ENCODE measurements at places on chromosomes 12 and 14.

GRCh38 chr12:25241167-25242020 is 9.3 kb downstream of the KRAS start:
- DNase-seq, result no peak

- DNase-seq, result no peak
Measured at GRCh38 chr12:7229741-7230140, 40.3 kb downstream of the PEX5 start.

DNA sequence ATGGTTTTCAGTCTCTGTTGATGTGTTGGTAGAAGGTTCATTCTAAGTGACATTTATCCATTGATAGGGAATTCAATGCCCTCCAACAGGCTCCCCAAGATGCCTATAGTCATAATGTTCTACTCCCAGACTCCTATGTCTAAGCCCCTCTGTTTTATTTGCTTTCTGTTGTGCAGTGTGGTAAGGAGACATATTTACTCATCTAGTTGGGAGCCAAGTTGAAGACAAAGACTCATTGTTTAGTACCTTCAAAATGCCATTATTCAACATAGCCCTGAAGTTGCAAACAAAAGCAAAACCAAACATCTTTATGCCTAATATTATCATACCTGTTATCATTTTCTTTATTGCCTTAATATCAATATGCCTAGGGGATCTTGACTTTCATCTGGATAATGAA is 302.1 kb downstream of the RMST start:
- DNase-seq, result no peak

GRCh38 chr14:28754209-28754985 is 12.2 kb upstream of the FOXG1 start:
- no peak for DNase-seq

DNA sequence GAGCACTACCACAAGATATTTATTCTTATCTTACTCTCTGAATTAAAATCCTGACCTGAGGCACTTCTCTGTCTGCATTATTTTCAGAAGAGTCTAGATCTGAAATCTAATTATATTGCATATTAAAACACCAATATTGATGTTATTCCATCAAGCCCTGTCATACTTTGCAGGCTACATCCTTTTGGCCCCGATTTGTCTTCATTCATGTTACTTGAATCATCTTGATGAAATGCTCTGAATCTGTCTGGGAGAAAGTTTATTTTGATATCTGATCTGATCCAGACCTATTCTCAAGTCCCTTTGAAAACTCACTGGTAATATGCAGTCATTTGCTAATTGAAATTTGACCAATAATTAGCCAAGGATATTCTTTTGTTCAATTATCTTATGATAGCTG is 79.9 kb downstream of the BBS10 start:
- no peak for DNase-seq

GRCh38 chr12:82089369-82090121 is 268.6 kb downstream of the CCDC59 start:
- no peak for DNase-seq

GRCh38 chr12:127127897-127128296 is 1139.1 kb upstream of the TMEM132C start:
- DNase-seq, result no peak

DNA sequence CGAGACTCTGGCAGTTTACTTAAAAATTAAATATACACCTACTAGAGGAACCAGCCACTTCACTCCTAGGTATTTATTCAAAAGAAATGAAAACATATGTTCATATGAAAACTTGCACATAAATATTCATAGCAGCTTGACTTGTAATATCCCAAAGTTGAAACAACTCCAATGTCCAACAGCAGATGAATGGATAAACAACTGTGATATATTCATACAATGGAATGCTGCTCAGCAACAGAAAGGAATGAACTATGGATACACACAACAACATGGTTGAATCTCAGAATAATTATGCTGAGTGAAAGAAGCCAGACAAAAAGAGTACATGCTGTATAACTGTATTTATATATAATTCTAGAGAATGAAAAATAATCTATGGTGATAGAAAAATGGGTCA is 53.4 kb upstream of the DACT1 start:
- DNase-seq, result no peak

GRCh38 chr12:100567945-100568344 is 5.5 kb upstream of the GAS2L3 start:
- DNase-seq, result no peak

DNA sequence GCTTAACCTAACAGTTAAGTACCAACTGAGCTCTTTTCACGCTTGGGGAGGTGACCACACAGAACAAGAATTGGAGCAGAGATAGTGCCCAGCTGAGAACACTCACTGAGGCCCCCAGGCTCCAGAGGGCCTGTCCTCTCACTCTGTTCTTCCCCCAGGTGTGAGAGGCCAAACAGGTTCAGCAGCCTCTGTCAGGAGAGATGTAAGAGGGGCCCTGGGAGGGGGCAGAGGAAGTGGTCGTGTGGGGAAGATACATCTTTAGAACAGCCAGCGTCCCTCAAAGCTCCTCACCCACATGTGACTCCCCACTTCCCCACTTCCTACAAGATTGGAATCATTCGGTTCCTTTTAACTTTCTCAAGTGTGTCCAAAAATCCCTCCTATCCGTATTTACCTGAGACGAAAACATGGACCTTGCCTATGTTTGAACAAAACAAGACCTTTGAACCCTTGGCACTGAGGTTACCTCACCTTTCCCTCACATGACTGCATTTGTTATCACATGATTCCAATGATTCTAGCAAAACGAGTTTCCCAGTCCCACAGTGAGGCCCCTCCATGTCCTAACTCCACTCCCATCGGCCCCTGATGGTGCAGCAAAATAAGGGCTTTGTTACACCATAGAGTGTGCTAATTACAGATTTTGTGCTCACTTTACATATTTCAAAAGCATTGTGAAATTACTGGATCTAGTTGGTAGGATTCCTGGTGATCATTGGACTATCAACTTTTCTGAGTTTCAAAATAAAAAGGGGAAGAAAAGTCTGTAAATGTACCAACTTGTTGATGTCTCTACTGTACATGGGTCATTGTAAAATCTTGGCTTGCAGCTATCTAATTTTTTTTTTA is 40.0 kb upstream of the PAPOLA start:
- DNase-seq, result no peak

DNA sequence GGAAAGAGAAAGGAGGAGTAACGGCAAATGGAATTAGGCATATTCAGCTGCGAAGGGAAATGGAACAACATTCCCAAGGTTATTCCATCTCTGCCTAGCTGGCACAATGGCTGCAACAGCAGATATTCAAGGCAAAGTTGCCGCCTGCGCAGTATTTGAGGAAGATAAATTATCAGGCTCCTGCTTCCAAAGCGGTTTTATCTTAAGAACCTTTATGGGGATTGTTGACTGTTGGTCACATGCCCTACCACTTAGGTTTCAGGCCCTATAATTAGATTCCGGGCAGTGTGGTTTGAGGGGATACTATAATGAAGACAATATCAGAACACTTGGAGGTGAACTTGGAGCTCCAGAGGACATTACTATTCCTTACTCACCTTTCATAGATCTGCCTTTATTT is 99.7 kb downstream of the FGD4 start:
- no peak for DNase-seq

DNA sequence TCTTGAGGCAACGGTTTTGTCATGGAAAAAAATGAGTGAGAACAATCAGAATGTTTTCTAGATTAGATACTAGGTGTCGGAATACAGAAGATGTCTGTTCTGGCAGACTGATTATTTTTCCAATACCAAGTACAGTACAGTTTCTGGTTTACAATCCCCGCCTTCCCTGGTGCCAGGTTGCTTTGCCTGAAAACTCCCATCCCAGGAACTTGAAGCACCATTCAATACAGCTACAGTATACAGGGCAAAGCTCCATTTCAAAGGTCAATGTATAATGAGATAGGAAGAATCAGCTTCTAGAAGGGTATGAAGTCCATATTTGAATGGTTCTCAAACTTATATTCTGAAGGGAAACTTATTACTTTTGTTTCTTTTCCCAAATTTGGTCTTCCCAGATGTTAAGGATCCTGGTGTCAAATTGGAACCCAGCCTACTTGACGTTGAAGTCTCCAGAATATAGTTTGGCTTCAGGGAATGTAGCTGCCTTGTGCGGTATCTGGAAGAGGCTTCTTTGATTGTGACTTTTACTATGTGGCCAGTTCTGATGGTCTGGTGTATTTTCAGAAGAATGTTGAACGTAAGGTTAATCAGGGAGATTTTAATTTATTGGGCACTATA is 238.0 kb upstream of the ATP2B1 start:
- no peak for DNase-seq

DNA sequence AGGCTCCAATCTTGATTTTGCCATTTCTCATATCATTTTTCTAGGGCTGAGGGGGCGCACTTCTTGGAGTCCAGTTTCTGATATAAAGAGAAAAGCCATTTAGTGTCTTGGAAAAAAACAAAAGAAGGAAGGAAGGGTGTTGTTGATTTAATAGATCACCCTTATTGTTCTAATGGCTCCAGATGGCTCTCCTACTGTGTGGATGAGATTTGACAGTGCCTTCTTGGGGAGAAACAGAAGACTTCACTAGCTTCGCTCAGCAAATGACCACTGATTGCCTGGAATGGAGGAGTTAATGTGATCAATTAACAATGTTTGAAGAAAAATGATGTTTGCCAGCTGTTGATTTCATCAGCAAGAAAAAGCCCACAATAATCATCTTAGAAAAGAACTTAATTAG is 216.2 kb downstream of the APAF1 start:
- DNase-seq, result no peak

DNA sequence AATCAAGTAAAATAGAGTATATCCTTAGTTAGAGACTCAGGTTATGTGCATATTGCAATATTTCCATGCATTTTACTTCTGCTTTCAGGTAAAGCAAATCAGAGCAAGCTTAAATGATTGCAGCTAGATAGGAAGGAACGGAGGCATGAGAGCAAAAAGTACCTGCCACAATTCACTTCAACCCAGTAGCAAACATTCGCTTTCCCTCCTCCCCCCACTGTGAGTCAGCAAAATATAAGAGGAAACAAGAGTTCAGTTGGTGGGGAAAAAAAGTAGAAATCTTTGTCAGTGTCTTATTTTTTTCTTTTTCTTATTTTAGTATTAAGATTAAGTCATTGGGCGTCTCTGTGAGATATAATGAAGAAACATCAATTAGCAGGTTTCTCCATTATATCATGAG is 475.4 kb downstream of the NPAS3 start:
- no peak for DNase-seq
